T-helper 1 cell (primary cell): ENCODE measurements at places on chromosomes 4 and X.

- no peak for DNase-seq
Observed at GRCh38 chr4:76090241-76090691, 15.8 kb downstream of the ART3 start.

DNA sequence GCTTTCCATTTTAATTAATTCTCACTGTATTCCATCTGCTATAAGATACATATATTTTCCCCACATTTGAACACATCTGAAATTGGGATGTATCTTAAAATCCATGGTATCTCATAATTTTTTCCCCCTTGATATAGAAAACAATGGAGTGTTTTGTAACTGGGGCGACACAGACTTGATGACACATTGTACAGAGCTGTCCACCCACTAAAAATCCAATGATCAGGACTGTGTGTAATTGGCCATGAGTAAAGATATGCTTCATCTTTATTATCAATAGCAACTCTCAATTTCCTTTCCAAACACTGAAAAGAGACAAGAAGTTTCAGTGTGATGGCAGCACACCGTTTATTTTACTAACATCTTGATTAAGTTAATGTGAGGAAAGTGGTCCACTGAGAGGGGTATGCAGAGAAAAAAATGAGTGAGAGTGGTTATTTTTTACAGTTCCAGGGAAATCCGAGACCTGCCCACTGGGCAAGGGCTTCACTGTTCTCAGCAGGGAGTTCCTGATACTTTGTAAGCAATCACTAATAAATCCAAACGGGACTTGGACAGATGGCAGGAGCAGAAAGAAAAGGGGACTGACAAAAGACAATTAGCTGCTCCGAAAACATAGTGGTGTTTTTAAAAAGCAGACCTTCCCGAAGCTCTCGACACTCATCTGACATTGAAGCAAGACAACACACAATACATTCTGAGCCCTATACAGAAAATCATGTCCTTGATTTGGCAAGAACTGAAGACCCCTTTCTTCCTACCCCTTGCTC is 149.4 kb downstream of the TSPAN5 start:
- no peak for DNase-seq

DNA sequence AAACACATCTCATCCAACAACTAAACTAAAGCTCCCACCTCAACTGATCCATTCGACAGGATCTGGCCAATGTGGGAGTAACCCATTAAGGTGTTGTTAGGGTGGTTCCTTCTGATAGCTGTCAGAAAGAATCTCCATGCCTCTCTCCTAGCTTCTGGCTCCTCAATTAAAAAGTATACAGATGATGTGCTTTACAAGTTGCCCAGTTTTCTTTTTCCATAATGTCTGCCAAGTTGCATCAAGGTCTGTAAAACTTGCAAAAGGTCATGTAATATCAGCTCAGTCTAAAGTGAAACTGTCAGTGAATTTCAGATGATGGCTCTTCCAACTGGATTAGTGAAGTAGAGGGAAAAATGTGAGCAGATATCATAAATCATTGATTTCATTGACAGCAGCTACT is 191.8 kb downstream of the RAB28 start:
- DNase-seq = no peak

DNA sequence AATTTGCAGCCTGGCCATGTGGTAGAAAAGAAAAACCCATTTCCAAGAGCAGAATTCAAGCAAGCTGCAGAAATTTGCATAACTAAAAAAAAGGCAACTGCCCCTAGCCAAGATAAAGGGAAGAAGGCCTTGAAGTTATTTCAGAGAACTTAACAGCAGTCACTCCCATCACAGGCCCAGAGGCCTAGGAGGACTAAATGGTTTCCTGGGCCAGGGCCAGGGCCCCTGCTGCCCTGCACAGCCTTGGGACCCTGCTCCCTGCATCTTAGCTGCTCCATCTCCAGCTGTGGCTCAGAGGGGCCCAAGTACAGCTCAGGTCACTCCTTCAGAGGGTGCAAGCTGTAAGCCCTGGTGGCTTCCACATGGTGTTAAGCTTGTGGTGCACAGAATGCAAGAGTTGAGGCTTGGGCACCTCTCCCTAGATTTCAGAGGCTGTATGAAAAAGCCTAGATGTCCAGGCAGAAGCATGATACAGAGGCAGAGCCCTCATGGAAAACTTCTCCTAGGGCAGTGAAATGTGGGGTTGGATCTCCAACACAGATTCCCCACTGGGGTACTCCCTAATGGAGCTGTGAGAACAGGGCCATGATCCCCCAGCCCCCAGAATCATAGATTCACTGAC is 6.7 kb upstream of the MID2 start:
- DNase-seq = no peak

DNA sequence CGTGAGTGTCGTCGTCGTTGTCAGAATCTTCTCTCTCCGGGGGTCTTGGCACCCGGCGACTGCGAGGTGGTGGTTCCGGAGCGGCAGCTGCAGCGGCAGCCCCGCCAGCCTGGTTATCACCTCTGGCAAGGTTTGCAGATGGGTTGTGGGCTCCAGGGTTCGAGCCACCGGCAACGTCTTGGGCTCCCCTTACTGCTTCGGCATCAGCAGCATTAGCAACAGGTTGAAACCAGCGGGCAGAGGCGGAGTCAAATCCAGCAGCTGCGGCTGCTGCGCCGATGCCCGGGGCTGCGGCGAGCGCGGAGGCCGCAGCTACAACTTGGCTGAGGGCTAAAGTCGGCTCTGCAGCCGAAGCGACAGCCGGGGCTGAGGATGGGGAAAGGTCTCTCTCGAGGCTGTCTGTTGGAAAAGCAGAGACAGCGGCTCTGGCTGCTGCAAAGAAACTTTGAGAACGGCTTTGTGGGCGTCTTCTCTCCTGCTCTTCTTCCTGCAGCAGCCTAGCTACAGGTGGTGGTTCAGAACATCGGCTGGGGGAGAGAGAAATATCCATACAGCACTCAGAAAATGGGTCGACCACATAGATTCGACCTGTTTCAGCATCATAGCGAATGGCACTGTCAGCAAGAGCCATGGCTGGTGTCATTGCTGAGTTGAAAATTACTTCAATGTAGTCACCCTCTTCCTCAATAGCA is 3.6 kb downstream of the IRS4 start:
- DNase-seq = no peak

GRCh38 chrX:11352296-11352741 is 59.1 kb downstream of the AMELX start:
- no peak for DNase-seq

GRCh38 chr4:68167706-68168105 is 38.0 kb upstream of the TMPRSS11F start:
- no peak for DNase-seq

- DNase-seq = no peak
Observed at GRCh38 chrX:9566150-9566621, 101.3 kb downstream of the TBL1X start.

- DNase-seq = no peak
Observed at GRCh38 chrX:94662689-94663088, 988.7 kb downstream of the FAM133A start.

- DNase-seq = peak; percentile 42
Observed at GRCh38 chr4:173288296-173288695, 45.9 kb downstream of the HMGB2 start.

GRCh38 chrX:122418758-122419157 is 765.3 kb upstream of the GRIA3 start:
- DNase-seq = no peak

DNA sequence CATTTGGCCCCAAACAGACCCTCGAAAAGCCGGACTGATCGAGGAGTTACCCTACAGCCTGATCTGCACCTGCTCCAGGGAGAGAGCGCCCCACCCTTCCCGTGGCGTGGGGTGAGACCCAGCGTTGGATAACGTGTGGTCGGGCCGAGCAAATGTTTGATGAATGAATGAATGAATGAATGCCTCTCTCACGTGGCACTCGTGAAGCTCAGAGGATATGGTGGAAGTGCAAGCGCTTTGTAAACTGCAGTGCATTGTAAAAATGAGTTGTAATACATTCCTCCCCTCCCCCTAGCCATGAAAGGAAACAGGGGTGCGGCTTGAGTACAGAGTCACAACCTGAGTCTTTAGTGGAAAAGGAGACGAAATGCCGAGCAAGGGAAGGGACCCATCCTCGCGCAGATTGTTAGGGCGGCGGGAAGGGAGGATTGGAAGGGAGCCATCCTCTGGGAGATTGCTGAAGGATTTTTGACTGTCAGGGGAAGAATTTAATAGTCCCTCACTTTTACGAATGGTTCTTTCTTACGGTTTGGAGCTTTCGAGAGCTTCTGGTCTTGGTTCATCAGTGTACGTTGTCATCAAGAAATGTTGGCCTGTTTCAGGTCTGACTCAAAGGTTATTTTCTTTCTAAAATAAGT is 772 bp upstream of the FBXW7 start:
- no peak for DNase-seq

- no peak for DNase-seq
Observed at GRCh38 chr4:1871471-1872021, 353 bp downstream of the NSD2 start.

DNA sequence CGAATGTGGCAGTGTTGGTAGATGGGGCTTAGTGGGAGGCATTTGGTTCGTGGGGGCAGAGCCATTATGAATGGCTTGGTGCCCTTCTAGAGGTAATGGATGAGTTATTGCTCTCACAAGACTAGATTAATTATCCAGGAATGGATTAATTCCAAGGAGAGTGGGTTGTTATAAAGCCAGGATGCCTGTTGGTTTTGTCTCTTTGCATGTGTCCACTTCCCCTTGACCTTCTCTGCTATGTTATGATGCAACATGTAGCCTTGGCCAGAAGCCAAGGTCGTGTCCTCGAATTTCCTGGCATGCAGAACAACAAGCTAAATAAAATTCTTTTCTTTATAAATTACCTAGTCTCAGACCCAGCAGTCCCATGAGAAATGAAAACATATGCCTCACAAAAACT is 111.2 kb upstream of the PLS3 start:
- no peak for DNase-seq

DNA sequence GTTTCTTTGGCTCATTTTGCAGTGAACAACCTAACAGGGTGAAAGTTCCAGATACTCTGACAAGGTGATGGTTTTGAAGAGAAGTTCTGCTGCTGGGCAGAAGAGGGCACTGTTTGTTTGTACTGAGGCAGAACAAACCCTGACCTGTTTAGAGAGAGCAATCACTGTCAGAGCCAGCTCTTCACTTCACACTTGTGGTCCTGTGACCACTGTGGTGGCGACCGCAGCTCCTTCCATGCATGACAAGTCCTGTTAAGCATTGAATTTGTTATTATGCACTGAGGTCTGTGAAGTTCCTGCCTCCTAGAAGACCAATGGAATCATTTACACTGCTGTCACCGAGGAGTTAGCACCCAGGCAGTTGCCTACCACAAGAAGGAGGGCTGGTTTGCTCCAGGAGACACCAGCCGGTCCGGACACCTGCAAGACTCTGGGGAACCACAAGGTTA is 86.6 kb downstream of the ZNF330 start:
- peak; percentile 6 for DNase-seq

DNA sequence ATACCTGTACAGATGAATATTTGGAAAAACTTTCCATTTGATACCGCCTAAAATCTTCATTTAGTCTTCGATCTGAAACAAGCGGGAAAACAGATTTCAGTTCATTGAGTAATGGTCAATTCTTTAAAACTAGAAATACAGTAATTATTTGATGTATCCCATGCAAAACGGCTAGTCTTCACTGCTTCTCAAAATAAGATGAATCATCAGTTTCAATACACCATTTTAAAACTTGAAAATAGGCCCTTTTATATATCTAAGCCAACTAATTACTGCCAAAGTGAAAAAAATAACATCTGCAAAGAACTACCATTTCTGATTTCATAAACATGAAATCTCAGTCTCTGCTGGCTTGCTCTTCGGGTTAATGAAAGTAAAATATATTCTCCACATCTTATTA is 11.0 kb downstream of the SCLT1 start:
- no peak for DNase-seq

DNA sequence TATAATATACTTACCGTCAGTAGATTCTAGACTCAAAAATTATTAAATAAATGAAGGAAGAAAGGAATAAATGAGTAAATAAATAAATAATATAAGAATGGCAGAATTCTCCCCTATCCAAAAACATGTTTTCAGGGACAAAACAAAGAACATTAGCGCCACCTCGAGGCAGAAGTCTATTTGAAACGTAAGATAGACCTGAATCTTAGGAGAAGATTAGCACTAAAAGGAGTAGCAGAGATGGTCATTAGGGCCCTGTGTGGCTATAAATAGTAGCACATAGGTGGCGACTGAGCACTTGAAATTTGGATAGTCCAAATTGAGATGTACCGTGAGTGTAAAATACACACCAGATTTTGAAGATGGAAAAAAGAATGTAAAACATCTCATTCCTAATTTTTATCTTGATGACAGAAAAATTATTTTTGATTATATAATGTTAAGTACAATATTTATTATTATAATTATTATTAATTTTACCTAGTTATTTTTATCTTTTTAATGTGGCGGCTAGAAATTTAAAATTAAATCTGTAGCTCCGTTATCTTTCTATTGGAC is 24.3 kb upstream of the SRD5A3 start:
- no peak for DNase-seq

GRCh38 chr4:115671581-115671980 is 558.2 kb upstream of the NDST4 start:
- no peak for DNase-seq

DNA sequence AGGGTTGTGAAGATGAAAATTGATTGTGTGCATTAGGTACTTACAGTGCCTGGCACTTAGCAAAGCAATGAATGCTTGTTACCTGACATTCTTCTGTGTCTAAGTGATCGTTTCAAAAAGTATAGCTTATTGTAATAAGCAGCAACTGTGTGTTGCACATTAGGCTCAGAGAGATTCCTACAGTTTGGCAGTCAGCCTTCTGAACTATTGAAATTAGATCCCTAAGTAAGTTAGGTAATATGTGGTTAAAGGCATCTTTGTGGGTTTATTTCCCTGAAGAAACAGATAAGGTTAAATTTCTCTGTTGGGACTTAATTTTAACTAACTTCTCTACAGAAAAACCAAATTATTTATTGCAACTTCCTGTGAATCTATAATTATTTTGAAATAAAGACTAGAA is 93.4 kb downstream of the REPS2 start:
- no peak for DNase-seq

GRCh38 chr4:55609393-55609866 is 17.4 kb upstream of the PDCL2 start:
- no peak for DNase-seq

GRCh38 chrX:16577483-16578029 is 72.4 kb upstream of the S100G start:
- DNase-seq = no peak

GRCh38 chr4:106315476-106315967 is 487 bp downstream of the TBCK start:
- DNase-seq = peak; percentile 33

- DNase-seq = no peak
Observed at GRCh38 chrX:67523002-67523681, 20.7 kb upstream of the AR start.

DNA sequence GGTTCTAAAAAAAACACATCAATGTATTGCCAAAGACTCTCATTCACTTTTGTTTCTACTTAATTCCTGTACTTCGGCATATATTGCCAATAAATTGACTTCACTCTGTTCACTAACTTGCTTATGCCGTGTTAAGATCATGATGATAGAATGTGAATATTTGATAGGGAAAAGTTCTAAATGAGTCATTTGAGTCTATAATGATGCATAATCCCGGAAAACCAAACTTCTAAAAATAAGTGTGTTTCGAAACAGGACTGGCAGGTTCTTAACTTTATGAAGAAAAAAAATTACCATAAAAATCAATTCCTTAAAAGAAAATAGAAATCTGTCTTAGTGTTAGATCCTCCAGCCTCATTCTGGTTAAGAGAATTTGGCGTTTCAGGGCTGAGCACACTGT is 387.5 kb upstream of the FTHL17 start:
- DNase-seq = no peak
